ENCODE measurements at places on chromosomes 6 and 20.
A peak's percentile ranks its signal among the peaks of the same experiment; 100 is the strongest.

- no peaks in the 10 kb centered on the region for H3K36me3 ChIP-seq
- DNase-seq: no peak
- H3K4me3 ChIP-seq: no peak overlapping the region
- no peaks in the 10 kb centered on the region for H3K27me3 ChIP-seq
- H3K27ac ChIP-seq: no peak overlapping the region
Measured at GRCh38 chr6:109527989-109528388, 45.0 kb upstream of the ZBTB24 start.

- no peaks in the 10 kb centered on the region for H3K4me1 ChIP-seq
- DNase-seq: no peak
- H3K36me3 ChIP-seq: no peaks in the 10 kb centered on the region
- H3K4me3 ChIP-seq: no peak overlapping the region
- H3K27me3 ChIP-seq: no peaks in the 10 kb centered on the region
- no peak overlapping the region for H3K27ac ChIP-seq
Measured at GRCh38 chr6:142011156-142011555, 121.6 kb upstream of the GJE1 start.

DNA sequence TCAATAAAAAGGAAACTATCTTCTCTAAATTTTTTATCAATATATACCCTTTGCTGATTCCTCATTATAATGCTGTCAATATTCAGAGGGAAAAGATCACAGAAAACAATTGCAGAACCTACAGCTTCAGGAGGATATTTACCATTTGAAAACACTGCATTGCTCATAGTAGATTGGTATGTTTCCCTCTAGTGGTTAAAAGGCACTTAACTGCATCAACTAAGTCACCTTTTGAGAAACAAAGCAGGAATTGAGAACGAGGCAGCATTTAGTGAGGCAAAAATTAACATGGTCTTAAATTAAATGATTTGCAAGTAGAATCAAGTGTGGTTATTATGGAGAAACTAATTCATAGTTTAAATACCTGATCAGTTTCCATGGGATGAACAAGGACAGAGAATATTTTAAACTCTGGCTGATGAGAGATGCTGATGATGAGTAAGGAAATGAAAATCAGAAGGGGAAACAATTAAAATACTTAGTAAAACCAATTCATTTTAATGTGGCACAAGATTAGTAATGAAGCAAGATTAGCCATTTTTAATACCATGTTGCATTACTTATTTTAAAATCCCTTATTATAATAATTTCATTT, 642.1 kb downstream of the EPHA7 start:
- H3K27me3 ChIP-seq: no peaks in the 10 kb centered on the region
- no peak overlapping the region for H3K4me3 ChIP-seq
- no peaks in the 10 kb centered on the region for H3K36me3 ChIP-seq
- no peaks in the 10 kb centered on the region for H3K4me1 ChIP-seq

- no peak for DNase-seq
- H3K27ac ChIP-seq: peak overlapping the region; percentile 69
- peaks cover 76% of the 10 kb centered on the region for H3K4me1 ChIP-seq
- no peaks in the 10 kb centered on the region for H3K36me3 ChIP-seq
- H3K4me3 ChIP-seq: peak overlapping the region; percentile 88
- H3K27me3 ChIP-seq: no peaks in the 10 kb centered on the region
Measured at GRCh38 chr6:149751239-149751638, 1.7 kb downstream of the PCMT1 start.

GRCh38 chr6:127833336-127833735, 67.5 kb downstream of the THEMIS start:
- H3K27me3 ChIP-seq: no peaks in the 10 kb centered on the region
- no peak overlapping the region for H3K4me3 ChIP-seq
- H3K27ac ChIP-seq: no peak overlapping the region
- DNase-seq: no peak

DNA sequence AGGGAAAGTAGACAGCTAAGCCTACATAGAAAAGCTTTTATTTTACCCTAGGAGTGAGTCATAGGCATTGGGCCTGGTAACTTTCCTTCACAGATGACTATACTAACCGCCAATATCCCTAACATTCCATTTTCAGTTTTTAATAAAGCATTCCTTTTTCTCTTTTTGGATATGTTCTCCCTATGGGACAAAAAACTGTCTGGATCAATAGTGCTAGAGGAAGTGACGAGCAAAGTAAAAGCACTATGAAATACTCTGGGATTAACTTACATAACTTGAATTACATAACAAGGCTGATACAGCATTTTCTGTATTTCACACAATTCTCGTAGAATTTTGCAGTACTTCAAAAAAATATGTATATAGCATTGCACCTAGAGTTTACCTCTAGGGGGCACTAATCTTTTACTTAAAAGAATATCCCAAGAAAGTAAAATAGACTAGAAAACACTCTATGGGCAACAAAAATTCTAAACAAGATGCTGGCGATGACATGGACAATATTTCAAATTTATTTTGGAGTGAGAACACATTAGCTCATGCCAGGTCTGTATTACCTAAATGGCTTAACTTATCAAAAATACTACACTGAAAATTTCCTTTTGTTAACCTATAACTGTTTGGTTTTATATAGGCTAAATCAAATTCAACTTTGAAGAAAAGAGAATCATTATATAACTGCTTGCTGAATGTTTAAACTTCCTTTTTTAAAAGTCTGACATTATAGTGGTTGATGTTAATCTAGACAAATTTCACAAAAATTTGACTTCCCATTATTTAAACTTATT, 66.3 kb upstream of the DST start:
- H3K27me3 ChIP-seq: no peaks in the 10 kb centered on the region
- H3K36me3 ChIP-seq: no peaks in the 10 kb centered on the region
- H3K4me1 ChIP-seq: peaks cover 14% of the 10 kb centered on the region
- H3K27ac ChIP-seq: peak overlapping the region; percentile 78
- DNase-seq: peak; percentile 65

DNA sequence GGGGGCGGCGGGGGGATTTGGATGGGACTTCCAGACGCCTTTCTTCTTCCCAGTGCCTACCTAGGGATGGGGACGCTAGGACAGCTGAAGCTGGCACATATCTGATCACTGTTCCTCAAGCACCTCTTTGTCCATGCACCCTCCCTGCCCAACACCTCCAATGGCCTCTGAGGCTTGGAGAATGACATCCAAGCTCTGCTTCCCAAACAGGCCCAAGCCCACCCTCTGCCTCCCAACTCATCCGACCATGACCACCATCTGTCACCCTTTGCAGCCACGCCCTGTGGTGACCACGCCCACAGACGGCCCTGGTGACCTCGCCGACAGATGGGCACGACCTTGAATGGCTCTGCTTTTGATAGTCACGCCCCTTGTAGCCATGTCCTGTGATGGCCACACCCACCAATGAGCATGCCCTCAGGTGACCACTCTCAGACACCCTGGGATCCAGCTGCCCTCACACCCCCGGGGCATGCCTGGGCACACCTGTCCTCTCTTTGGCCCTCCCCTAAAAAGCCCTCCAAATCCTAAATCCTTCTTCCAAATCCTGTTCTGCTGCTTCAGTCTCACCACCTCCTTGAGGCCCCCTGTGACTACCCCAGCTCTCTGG, 51.0 kb downstream of the SSR1 start:
- peak overlapping the region; percentile 65 for H3K4me3 ChIP-seq

- peaks cover 27% of the 10 kb centered on the region for H3K36me3 ChIP-seq
- DNase-seq: no peak
- no peak overlapping the region for H3K4me3 ChIP-seq
- H3K27me3 ChIP-seq: no peaks in the 10 kb centered on the region
Measured at GRCh38 chr6:167005350-167006159, 6.4 kb downstream of the CEP43 start.

GRCh38 chr6:112362027-112362795, 15.1 kb downstream of the RFPL4B start:
- no peaks in the 10 kb centered on the region for H3K4me1 ChIP-seq
- H3K27ac ChIP-seq: no peak overlapping the region
- H3K27me3 ChIP-seq: peaks cover 11% of the 10 kb centered on the region
- no peak overlapping the region for H3K4me3 ChIP-seq
- no peaks in the 10 kb centered on the region for H3K36me3 ChIP-seq

DNA sequence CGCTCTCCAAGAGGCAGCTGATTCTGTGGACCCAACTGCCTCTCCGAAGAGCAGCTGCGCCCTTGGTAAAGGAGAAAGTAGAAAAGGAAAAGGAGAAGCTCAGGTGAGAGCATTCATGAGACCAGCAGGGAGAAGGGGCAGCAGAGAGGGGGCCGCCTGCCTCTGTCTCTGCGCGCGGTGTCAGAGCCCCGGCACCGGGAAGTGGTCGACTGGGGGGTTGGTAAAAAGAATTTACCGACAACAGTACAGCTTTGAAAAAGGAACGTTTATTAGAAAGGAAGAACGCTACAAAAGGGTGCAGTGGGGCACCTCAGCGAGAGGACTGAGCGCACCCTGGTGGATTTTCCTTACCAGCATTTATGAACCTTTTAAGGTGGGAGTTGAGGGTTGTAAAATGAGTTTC, 61.9 kb downstream of the GPR6 start:
- H3K4me3 ChIP-seq: peak overlapping the region; percentile 70
- H3K27ac ChIP-seq: peak overlapping the region; percentile 14
- H3K27me3 ChIP-seq: no peaks in the 10 kb centered on the region
- H3K4me1 ChIP-seq: peaks cover 21% of the 10 kb centered on the region

DNA sequence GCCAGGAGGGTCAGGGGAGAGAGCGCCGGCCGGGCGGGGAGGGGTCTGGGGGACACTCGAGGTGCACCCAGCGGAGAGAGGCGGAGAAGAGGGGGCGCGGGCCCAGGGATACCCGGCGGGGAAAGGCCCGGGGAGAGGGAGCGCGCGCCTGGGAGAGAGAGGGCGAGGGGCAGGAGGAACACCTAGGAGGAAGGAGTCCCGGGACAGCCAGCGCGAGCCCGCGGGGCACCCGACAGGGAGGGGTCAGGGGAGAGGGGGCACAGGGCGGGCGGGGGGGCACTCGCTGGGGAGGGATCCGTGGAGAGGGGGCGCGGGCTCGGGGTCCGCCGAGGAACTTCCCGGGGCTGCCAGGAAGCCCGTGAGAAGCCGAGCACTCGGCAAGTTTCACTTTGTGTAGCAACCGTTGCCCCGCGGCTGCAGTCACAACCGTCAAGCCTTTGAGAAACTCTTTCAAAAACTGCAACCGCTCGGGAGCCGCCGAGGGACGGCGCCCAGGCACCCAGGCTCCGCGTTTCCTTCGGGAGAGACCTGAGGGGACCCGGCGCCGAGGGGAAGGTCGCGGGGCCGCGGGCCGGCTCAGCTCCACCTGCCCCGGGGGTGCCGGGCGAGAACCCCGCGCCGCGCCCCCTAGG, 471 bp downstream of the EZR start:
- peak overlapping the region; percentile 88 for H3K4me3 ChIP-seq
- DNase-seq: peak; percentile 50
- H3K4me1 ChIP-seq: peaks cover 35% of the 10 kb centered on the region
- no peaks in the 10 kb centered on the region for H3K36me3 ChIP-seq
- no peaks in the 10 kb centered on the region for H3K27me3 ChIP-seq

DNA sequence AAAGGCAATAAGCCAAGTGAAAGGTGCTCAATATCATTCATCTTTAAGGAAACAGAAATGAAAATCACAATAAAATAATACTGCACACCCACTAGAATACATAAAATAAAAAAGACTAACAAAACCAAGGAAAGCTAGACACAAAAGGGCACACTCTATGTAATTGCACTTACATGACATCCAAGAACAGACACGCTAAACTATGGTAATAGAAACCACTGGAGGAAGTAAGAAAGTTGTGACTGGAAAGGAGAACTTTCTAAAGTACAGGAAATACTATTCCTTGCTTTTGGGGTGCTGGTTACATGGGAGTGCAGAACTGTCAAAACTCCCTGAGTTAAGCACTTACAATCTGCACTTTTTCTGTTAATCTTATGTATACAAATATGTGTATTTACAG, 253.7 kb upstream of the RUNX2 start:
- no peaks in the 10 kb centered on the region for H3K27me3 ChIP-seq
- peaks cover 12% of the 10 kb centered on the region for H3K4me1 ChIP-seq
- no peaks in the 10 kb centered on the region for H3K36me3 ChIP-seq
- no peak overlapping the region for H3K27ac ChIP-seq
- H3K4me3 ChIP-seq: no peak overlapping the region
- DNase-seq: peak; percentile 24
